AG10803 (cell line): ENCODE measurements at places on chromosomes 2 and 18.
A peak's percentile ranks its signal among the peaks of the same experiment; 100 is the strongest.

DNA sequence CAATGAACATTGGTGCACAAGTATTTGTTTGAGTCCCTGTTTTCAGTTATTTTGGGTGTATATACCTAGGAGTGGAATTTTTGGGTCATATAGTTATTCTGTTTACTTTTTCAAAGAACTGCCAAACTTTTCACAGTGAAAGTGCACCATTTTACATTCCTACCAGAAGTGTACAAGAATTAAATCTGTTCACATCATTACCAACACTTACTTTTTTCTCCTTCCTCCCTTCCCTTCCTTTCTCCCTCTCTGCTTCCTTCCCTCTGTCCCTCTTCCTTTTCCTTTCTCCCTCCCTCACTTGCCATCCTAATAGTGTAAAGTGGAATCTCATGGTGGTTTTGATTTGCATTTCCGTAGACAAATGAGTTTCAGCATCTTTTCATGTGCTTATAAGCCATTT, 11.9 kb downstream of the ADNP2 start:
- no peak for DNase-seq

DNA sequence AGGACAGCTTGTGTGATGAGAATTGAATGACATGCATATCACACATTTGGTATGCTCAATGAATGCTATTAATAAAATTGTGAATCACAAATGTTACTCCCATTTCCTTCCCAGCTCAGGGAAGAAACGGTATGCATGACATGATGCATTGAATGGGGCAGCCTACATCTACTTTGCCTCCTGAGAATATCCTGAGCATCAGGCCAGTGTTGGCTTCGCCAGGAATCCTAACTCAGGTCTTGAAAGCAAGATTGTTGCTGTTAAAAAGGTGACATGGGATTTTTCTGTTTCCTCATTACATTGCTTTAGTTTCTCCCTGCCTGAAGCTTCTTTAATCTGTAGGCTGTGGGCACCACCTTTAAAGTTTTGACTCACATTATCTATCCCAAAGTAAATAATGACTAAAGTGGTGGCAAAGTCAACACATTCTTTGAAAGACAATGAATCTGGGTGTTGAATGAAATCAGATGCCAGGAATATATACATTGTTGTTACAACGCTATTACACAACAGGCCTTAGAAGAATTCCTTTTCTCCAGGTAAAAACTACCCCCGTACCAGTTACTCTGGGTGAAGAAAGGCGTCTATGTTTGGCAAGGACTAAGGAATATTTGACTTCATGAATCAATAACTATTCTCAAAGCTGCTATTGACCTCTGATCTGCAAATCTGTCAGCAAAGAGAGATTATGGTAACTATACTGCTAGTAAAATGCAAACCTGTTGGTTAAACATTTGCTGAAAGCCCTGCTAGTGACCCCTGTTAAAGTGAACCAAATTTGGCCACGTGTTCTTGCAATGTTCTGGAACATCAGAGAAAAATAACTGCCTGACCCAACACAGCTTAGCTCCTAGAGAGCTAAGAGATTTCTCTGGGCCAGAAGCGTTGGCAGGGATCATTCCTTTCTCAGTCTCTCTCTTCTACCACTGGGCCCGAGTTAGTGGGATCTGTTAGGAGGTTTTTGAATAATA, 30.5 kb upstream of the NEDD4L start:
- no peak for DNase-seq

DNA sequence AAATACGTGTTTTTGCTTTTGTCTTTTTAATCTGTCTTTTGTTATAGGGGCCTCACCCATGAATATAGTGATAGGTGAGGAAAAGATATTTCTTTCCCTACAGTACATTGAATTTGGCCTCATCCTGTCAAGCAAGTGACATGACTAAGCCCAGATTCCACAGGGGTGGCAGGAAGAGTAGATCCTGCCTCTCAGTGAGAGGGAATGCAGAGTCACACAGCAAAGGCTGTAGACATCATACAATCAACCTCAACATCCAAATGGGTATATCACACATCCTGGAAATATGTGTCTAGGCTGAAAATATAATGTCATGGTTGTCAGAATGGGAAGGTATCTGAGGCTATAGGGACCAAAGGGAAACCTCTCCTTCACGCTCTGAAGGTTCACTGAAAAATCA, 269.6 kb downstream of the CDH20 start:
- peak; percentile 59 for DNase-seq

- DNase-seq, result no peak
Observed at GRCh38 chr18:50422286-50422898, 47.5 kb downstream of the SKA1 start.

- no peak for DNase-seq
Observed at GRCh38 chr2:24491542-24492420, 727 bp downstream of the NCOA1 start.

DNA sequence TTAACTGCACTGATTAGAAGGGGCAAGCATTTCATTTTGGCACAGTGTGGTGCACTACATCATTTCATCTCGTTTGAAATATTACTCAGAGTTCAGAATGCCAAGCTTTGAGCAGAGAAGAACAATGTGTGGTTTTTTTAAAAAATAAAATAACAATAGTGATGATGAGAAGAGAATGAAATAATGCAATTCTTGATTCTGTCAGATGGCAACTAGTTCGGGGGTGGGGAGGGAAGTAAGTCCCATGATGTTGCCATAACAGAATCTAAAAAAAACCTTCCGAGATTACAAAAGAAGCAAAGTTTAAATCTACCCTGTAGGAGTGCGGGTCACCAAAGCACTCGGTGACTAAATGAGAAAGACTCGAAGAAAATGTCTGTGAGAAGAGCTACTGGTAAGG, 490.4 kb downstream of the NR4A2 start:
- no peak for DNase-seq

GRCh38 chr2:232385660-232386489, 7.3 kb downstream of the ALPP start:
- DNase-seq, result peak; percentile 94

DNA sequence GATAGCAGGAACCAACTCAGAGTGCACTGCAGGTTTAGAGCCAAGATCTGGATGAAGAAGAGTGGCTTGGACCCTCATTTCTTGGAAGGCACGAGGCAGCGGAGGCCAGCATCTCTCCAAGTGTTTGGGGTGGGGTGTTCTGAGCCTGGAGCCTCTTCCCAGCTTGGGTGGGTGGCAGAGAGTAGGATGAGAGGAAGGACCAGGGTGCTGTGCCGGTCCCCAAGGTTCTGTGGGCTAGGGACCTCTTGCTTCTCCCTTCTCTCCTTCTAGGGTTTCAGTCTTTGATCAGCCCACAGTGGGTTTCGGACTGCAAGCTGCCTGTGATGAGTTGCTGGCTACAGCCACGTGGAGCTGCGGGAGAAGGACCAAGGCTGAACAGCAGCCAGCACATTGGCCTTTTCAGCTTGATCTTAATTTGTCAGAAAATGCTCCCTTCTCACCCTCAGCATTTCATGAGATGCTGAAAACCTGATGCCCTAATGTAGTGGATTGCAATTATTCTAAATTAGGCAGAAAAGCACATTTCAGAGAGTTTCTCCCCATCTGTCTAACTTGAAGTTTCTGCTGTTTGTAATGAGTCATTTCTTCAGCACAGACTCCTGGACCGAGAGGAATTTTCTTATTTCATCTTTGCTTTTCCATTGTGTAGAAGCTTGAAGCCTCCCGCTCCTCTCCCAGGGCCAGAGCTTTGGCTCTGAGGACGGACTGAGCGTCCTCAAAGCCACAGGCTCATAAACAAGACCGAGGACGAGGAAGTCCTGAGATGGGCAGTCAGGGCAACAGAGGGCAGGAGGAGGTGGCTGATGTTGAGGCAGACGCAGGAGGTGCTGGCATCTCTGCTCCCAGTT, 99.1 kb upstream of the HDAC4 start:
- DNase-seq, result peak; percentile 45

DNA sequence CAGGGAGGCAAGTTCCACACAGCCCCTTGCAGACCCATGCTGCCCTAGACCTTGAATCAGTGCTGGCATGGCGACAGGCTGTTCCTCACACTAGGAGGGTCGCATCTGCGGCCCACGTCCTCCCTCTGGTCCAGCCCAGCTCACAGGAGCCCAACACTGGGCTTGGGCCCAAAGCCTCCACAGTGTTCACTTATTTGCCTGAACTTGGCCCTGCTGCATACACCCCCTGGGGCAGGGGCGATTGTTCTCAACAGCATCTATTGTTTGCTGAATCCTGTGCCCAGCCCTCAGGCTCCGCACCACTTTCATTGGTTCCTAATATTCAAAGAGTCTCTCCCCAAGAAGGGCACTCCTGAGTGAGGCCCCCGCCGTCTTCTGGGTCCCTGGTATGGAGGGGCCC, 90.7 kb downstream of the ZBTB7C start:
- no peak for DNase-seq

- DNase-seq, result no peak
Observed at GRCh38 chr18:34704074-34704473, 6.0 kb upstream of the DTNA start.
